Esophagus squamous epithelium (tissue), 5 donors: ENCODE measurements at places on chromosomes 3 and 15.

DNA sequence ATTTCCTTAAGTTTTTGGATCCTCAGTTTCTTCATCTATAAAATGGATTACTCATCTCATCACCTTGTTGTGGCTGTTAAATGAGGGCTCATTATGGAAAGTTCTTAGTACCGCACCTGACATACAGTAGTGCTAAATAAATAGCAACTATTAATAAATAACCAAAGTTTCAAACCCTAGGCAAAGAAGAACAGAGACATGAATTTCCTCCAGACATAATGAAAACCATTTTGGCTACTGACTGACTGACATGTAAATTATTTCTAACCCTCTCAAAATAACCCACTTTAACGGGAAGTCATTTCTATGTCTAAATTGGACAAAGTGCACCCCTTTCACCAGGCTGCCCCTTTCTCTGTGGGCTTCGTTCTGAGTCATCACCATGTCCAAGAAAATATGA, 17.4 kb upstream of the KLHL6 start:
- no peak for DNase-seq

GRCh38 chr3:66400411-66401156, 100.2 kb downstream of the LRIG1 start:
- DNase-seq = no peak

GRCh38 chr3:40179016-40179415, 130.5 kb upstream of the EIF1B start:
- no peak for DNase-seq

DNA sequence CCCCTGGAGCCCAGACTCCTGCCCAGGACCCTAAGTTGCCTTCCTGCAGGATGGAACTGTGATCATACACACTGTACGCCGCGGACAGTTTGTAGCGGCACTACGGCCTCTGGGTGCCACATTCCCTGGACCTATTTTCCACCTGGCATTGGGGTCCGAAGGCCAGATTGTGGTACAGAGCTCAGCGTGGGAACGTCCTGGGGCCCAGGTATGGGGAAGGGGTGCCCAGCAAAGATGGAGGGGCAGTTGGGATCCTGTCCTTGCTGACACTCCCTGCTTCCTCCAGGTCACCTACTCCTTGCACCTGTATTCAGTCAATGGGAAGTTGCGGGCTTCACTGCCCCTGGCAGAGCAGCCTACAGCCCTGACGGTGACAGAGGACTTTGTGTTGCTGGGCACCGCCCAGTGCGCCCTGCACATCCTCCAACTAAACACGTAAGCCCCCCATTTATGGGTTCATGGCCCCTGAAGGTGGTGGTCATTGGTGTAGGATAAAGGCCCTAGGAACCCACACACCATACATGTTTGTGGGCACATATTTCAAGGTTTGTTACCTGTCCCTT, 28.8 kb downstream of the NBEAL2 start:
- DNase-seq = no peak

GRCh38 chr3:24201301-24201700, 256.2 kb downstream of the NR1D2 start:
- no peak for DNase-seq

- no peak for DNase-seq
These were observed 93.1 kb downstream of the STAG1 start for GRCh38 chr3:136658946-136659682.

- no peak for DNase-seq
These were observed 6.3 kb downstream of the MTMR10 start for GRCh38 chr15:30985081-30985531.

DNA sequence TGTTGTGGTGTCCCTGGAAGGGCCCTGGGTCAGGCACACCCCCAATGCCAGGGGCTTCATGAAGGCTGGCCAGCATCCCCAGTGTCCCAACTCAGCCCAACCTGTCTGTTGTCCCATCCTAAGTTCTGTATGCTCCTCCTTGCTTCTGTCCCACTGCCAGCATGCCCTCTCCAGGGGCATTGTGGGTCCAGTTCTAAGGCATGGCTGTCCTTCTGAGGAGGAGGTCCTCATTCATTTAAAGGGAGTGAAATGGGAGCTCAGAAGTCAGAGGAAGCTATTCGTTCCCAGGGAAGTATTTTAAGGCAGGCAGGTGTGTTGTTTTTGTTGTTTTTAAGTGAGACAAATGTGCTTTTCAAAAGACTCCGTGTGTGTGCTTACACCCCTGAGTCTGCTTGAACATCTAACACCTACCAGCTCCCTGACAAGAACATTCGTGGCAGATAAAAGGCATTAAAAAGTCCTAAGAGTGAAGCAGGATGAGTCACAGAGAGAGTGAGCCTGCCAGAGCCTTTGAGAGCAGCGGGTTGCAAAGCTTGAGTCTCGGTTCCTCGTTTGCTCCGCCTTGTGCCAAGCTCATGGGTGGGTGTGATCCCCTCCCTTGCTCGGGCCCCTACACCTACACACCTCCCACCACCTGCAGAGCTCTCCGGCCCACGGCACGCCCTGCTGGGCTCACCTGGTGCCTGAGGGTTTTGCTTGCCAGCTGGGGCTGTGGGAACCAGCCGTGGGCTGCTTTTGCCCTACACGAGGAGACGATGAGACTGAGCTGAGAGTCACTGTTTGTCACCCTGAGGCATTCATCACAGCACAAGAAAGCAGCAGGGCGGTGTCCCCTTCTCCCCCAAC, 183.4 kb upstream of the TOPAZ1 start:
- no peak for DNase-seq

GRCh38 chr3:116263842-116264545, 181.3 kb downstream of the LSAMP start:
- no peak for DNase-seq

DNA sequence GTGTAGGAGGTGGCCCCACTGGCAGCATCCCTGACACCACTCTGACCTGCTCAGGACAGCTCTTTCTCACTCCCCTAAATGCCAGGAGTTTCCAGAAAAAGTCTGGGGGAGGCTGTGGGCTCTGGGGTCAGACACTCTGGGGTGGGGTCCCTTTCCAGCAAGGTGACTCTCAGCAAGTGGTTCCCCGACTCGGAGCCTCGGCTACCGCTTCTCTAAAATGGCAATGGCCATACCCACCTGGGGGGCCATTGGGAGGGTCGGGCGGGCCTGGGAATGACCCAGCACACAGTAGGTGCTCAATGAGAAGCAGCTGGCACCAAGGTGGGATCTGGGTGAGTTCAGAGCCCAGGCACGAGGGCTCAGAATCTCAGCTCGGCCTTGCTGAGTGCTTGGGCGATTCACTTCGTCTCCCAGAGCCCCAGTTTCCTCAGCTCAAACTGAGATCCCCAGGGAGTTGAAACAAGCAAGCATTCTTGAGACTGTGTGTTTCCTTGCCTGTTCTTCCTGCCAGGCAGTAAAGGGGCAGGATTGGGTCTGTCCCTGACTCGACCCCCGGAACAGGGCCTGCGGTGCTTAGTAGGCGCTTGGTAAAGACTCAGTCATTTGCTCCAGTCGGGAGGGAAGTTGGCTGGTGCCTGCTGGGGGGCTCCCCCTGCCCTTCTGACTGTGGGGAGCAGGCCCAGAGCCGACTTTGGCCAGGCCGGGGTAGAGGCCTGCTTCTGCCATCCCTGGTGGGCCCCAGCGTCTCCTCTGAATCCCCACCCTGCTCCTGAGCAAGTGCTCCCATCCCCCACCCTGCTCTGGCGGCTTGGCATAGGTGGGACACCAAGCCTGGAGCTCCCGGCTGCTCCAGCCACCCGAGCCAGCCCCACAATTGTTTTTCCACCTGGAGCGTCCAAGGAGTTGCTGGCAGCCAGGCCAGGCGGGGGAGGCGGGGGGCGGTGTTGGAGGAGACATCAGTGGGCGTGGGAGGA, 32.9 kb upstream of the FBLN2 start:
- no peak for DNase-seq

DNA sequence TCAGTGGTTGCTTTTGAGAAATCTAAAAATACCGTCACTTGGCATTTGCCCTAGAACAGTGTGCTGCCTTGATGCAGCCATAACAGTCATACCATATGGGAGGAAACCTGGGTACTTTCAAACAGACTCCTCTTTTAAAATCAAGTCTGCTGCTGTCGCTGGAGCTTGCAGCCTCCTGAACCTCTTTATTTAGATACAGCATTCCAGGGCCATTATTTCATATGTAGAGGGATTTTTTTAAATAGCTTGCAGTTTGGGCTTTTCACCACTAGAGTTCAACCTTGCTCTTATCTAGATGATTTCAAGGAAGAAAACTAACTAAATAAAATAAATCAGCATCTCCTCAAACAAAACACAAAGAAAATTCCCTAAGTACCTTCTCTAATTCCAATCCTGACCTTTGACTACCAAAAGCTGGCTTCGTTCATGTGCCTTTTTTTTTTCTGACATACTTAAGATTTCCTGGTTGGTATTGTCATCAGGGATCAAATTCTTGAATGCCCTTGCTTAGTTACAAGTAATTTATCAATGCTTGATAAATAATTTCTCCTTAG, 111.6 kb downstream of the KBTBD8 start:
- DNase-seq = no peak

- no peak for DNase-seq
These were observed 109.4 kb upstream of the TSPAN3 start for GRCh38 chr15:77180270-77180669.

GRCh38 chr3:98763076-98763475, at the start of gene ST3GAL6:
Gene ST3GAL6, plus strand, starts transcription at chr3:98763340. Its CDS starts 5,101 bp downstream, at chr3:98768441.
- DNase-seq = peak; percentile 1

- DNase-seq = no peak
These were observed 137.5 kb upstream of the SLC2A2 start for GRCh38 chr3:171164067-171164465.

GRCh38 chr3:56406826-56407515, 61.3 kb downstream of the ERC2 start:
- no peak for DNase-seq

- DNase-seq = no peak
These were observed 31.0 kb upstream of the PTPRG start for GRCh38 chr3:61530355-61530754.

DNA sequence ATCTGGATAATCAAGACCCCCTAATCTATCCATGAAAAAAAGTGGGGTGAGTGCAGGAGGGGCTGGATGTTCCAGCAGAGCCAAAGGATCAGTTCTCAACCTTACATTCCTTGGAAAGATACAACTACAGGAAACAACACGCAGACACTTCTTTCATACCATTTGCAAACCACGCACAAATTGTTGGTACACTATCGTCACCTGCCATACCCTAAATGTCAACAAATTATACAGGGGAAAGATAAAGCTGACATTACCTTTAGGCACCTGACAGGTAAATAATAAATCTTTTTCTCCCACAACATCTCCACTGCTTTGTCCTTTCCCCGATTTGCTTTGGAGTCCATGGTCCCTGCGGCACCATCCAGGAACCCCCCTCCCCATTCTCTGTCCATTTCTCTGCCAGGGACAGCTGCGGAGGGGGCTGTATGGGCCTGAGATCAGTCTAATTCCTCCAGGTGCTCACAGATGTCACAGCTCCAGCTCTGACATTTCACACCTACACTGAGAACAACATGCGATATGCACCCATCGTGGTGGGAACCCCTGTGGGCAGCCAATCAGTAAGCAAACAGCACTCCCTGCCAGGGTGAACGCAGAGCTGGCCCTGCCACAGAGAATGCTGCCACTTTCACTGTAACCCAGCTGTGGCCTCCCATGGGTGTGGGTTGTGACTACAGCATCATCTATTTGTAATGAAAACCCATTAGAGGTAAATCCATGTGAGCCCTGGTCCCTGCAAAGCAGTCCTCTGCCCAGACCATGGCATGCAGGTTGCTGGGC, 37.7 kb upstream of the BCL2L10 start:
- no peak for DNase-seq

DNA sequence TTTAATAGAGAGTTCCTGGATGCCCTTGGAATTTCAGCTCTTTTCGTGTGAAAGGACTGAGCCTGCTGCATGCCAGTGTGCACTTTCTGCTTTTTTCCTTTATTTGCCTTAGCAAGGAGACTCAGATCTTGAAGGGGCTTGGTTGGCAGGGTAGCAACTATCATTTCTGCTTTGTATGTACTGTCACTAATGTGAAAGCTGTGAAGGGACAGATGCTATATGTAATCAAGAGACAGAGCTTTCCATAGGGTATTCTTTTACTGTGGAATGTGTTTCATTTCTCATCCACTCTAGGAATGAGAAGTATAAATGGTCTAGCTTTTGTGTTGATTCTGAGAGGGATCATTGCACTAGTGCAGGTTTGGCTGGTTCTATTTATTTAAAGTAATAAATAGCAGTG, 332.5 kb upstream of the MANF start:
- DNase-seq = no peak

DNA sequence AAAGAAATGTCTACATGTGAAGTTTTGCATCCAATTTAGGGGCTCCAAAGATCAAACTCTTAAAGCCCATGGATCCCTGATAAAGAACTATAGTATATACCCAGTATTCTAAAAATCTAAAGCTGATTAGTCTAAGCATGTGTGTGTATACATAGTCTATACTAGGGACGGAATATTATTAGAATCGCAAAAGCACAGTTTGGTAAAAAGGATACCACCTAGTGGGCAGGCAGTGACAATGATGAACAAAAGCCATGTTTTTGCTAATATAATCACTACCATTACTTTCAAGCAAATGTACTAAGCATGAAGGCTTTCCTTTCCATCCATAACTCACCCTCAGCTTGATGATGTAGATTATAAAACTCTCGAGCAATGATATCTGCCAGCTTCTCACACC, 16.5 kb downstream of the POLQ start:
- DNase-seq = no peak

GRCh38 chr3:44365952-44366351, 27.4 kb downstream of the TCAIM start:
- no peak for DNase-seq

- no peak for DNase-seq
These were observed 329.3 kb downstream of the TBL1XR1 start for GRCh38 chr3:176867681-176868663.

- no peak for DNase-seq
These were observed 352.0 kb downstream of the ZBTB20 start for GRCh38 chr3:114794894-114795630.

GRCh38 chr15:52448011-52448890, 80.4 kb downstream of the MYO5A start:
- DNase-seq = no peak

DNA sequence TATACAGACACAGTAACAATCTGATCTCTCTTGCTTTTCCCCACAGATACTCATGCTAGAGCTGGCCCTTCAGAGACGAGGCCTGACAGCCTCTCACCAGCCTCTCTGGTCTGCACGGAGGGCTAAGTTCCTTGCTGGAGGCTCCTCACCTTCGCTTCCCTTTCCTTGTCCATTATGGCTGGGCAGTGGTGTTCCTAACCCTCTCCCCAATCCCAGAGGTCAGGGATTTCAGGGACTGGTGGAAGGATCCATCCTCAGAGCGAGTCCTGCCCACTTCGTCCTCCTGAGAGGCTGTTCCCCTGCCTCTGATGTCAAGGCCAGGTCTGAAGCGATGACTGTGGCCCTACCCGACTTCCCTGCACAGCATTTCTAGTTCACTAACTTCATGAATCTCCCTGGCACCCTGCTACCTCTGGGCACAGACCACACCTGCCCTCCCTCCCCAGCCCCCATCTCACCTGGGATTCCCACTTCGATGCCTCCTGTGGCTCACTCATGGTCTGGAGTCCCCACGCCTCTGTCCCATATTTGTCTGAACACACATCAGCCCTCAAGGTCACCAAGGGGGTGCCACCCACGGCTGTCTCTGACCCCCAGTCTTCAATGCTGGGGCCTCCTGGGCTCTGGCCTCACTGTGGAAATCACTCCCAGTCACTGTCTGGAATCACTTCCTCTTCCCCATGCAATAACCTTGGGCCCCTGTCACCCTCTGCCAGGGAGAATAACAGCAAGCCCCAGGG, 124.9 kb upstream of the PRR20G start:
- no peak for DNase-seq

GRCh38 chr3:153171256-153171655, 9.2 kb downstream of the RAP2B start:
- DNase-seq = no peak
